Stimulated activated CD8-positive, alpha-beta memory T cell treated with anti-CD3 and anti-CD28 coated beads, Interleukin-2, amount 100 ng/mL, for 48 hours (primary cell): ENCODE measurements at places on chromosomes 3 and 15.

GRCh38 chr3:129553719-129554118 lies 10.7 kb downstream of the H1-8 start:
- no peak for DNase-seq

- DNase-seq = no peak
Measured at GRCh38 chr15:58274885-58275284, 136.7 kb downstream of the AQP9 start.

DNA sequence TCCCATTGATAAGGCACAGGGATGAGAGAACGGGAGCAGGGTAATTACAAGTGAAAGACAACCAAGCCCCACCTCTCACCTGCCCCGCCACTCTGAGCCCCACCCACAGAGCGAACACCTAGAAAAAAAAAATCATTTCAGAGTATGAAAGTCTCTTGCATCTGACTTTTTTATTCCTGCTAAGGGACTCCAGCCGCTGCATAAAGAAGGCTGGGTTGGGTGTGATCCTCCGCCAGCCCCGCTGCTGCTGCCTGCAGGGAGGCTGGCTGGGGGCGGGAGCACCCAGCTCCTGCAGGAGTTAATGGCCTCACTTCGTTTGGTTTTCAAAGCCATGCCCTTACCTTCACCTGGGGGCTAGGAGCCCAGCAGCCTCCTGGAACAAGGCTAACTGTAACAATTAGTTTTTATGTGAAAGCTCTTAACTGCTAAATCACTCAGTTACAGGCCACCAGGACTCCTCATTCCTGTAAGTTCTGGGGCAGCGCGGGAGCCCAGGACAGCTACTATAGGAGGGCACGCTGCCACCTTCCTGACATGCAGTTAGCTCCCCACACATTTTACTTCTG lies 78.0 kb upstream of the SNRPA1 start:
- no peak for DNase-seq

DNA sequence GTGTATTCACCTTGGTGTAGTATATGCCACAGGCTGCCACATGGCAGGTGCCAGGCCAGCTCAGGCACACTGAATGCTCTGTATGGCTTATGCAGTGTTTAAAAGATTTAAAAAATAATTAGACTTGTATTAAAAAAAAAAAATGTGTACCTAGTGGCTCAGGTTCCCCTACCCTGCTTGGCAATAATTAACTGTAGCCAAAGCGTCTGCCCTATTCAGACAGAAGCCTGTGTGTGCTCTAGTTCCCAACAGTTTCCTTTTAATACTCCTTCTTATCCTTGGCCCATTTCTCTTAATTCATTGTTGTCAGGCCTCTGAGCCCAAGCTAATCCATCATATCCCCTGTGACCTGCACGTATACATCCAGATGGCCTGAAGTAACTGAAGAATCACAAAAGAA lies 752.2 kb upstream of the CFAP20DC start:
- no peak for DNase-seq

DNA sequence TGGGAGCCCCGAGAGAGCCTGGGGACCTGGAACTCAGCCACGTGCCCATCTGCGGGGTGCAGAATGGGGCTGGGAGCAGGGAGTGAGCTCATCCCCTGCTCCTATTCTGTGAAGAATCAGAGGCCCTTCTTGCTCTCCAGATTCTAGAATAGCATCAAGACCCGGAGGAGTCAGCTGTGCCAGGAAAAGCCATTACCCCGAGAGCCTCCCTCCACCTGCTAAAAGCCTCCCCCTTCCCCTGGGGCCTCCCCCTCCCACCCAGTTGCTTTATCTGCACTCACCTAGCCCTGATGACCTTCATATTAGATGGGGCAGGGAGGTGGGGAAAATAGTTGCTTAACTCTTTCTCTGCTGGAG lies 23.1 kb downstream of the CCDC33 start:
- DNase-seq = no peak

DNA sequence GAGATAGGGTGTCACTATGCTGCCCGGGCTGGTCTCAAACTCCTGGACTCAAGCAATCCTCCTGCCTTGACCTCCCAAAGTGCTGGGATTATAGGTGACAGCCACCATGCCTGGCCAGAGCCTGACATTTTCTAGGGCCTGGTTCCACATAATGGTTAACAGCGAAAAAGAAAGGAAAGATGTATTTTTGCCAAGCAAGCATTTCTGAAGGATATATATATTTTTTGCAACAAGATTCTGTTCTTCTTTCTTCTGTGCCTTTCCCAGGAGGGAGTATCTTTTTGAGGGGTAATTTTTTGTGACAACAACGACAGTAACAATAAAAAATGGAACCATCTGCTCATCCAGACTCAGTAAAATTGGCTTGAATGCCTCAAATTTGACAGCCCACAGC lies 8.3 kb upstream of the DNAJA4 start:
- DNase-seq = no peak

- DNase-seq = no peak
Measured at GRCh38 chr15:81852411-81853149, 193.2 kb downstream of the MEX3B start.

DNA sequence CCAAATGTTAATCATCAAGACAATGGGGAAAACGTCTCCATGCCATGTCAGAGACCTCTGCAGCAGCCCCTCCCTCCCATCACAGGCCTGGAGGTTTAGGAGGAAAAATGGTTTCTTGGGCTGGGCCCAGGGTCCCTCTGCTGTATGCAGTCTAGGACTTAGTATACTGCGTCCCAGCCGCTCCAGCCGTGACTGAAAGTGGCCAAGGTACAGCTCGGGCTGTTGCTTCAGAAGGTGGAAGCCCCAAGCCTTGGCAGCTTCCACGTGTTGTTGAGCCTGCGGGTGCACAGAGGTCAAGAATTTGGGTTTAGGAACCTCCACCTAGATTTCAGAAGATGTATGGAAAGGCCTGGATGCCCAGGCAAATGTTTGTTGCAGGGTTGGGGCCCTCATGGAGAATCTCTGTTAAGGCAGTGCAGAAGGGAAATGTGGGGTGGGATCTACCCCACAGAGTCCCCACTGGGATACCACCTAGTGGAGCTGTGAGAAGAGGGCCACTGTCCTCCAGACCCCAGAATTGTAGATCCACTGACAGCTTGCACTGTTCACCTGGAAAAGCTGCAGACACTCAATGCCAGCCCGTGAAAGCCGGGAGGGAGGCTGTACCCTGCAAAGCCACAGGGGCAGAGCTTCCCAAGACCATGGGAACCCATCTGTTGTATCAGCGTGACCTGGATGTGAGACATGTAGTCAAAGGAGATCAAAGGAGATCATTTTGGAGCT lies 25.0 kb downstream of the NECTIN3 start:
- DNase-seq = no peak

DNA sequence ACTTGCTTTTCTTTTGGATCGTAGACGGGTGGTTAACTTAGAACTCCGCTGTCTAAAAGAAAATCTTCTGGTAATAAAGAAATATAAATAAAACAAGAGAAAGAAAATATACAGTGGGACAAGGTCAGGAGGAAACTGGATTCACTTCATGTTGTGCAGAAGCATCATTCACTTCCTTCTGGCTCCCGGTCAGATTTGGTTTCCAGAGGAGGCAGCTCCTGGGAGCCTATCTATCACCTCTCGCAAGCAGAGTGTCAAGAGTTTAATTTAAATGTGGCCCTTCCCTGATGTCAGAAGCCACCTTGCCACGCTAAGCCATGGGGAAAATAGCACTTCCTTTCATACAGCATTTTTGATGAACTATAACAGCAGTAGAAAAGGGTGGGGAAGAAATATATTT lies 139.1 kb downstream of the NSMCE3 start:
- DNase-seq = no peak

DNA sequence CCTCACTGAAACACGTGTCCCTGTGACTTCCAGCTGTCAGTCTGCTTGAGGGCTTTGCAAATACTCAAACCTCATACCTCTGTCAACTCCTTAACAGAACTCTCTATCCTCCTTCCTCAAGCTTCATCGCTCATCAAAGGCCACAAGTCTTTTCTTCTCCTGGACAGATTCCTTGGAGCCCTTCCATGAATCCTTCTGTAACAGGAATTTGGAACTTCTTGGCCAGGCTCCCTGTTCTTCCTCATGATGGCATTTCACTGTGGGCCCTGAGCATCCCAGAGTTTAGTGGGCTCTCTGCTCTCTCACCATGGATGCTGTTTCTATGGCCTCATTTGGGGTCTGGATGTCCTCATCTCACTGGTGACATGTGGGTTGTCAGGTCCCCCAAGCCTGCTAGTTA lies 105.0 kb upstream of the TLE3 start:
- DNase-seq = no peak

- no peak for DNase-seq
Measured at GRCh38 chr3:13042127-13042701, 31.0 kb downstream of the IQSEC1 start.

DNA sequence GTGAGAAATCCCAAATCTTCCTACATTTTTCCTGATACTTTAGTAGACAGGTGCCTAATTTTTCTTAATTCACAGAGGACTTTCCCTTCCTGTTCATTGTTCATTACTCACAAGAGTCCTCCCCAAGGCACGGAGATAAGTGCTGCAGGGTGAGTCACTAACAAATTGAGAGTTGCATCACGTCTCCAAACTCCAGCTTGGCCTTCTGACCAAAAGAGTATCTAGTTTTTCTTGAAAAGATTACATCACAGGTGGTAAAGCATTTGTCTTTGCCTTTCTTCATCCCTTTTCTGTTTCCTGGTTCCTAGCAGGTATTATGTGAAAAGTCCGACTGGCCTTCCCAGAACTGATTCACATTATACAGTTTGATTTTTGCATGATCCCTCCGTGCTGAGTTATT lies 24.9 kb upstream of the RASGRP1 start:
- no peak for DNase-seq

DNA sequence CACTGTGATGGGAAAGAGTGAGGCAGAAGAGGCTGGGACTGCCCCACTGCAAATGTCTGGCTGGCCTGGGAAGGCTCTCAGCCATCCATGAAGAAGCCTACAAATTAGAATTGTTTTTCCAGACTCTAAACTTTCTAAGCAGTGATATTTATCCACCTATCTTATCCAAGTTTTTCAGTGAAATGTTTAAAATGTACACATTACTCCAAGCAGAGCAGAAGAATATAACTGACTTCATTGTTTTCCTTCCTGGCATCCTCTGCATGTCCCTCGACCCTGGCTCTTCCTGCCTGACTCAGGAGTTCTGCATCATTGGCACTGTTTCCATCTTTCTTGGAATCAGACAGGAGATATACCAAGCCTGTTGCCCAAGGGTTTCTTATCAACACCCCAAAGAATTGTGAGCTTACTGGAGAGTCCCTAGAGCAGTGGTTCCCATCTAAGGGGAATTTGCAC lies 401.5 kb upstream of the PROK2 start:
- no peak for DNase-seq
